Activated CD4-positive, alpha-beta T cell treated with anti-CD3 and anti-CD28 coated beads, Interleukin-2, amount 50 U/mL, for 4 hours (primary cell): ENCODE measurements at places on chromosomes 3 and 15.

DNA sequence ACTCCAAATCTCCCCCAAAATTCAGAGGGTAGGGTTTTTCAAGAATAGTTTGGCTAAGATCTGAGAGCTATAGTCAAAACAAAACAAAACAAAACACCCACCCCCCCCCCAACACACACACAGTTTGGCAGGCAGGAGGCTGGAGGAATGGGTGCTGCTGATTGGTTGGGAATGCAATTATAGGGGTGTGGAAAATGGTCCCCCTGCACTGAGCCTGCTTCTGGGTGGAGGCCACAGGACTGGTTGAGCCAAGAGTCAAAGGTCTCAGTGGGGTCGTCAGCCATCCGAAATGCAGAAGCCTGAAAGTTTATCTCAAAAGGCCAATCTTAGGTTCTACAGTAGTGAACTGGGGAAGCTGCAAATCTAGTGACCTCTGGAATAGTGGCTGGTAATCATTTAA is 2.5 kb upstream of the HACD2 start:
- DNase-seq: no peak

DNA sequence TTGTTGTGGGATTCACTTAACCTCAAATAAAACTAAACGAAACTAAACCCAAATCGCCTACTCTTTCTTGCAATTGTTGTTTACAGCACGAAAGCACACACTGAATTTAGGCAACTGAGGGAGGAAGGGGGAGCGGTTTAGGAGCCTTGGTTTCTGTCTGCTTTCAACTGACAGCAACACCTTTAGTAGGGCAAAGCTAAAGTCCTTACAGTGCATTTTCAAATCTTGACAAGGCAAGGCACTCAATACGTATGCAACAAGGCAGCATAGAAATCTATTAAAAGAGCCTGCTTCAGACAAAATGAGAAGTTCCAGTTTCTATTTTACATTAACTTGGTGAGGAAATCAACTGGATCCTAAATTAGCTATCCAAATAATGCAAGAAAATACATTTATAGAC is 174.6 kb downstream of the CHST2 start:
- no peak for DNase-seq

DNA sequence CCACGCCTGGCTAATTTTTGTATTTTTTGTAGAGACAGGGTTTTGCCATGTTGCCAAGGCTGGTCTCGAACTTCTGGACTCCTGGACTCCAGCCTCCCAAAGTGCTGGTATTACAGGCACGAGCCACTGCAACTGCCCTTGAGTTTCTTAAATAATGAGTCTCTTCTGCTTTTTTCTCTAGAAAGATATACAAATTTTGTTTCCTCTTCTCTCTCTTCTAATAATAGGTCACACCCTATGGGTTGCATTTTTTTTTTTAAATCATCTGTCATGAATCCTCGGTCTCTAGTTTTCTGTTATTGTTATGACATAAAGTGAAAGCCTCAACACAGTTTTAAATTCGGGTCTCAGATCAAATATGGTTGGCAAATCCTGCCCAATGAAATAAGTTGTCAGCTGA is 111.2 kb downstream of the IL12A start:
- no peak for DNase-seq

DNA sequence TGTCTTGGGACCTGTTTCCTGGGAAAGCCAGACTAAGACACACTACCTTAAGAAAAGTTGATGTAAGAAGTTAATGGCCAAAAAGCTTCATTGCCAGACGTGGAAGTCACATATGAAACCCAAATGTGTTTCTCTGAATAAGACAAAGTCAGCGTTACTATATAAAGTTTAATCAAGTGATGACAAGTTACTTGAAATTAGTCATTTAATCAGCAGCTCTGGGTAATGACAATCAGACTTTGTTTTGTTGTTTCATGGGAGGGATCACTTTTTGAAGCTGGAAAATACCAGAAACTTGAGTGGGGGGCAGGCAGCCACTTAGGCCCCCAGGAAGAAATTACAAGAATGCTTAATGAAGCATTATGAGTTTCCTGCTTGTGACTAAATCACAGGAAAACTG is 218.6 kb downstream of the PTPRG start:
- no peak for DNase-seq

GRCh38 chr3:191303596-191303995 is 25.6 kb upstream of the CCDC50 start:
- no peak for DNase-seq

DNA sequence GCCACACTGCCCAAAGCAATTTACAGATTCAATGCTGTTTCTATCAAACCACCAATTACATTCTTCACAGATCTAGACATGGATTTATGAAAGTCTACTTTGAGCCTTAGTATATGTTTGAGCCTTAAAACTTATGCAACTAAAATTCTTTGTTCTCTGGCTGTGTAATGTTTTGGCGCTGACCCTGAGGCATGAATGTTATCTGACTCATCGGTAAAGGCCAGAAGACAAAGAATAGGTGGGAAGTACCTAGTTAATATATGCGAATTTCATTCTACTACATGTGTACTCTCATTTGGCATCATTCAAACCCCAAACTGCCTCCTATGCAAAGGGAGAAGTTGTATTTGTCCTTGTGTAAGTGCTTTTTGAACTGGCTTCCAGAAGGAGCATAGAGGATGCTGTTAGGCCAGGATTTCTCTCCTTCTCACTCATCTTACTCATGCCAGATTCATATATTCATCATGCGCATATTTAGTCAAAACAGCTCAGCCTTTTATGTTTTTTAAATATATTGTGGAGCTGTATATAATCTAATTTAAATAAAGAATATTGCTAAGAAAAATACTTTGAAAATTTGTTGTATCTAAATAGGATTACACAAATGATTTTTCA is 204.2 kb downstream of the NFKBIZ start:
- DNase-seq: no peak

DNA sequence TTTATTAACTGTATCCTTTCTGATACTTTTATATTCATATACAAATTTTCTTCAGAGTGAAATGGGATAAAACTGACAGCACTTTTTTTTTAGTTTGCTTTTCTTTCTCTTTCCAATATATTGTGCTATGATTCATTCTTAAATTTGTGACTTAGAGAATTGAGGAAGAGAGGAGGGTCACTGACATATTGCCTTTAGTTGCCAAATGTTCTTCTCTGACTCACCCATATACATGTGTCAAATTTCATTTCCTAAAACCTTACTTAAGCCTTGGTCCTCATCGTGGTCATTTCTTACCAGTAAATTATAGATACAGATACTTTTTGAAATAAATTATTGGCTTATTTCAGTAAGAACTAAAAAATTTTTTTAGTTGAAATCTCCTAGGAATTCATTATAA is 53.9 kb downstream of the CLASP2 start:
- DNase-seq: no peak

GRCh38 chr3:172625404-172625803 is 85.5 kb downstream of the NCEH1 start:
- DNase-seq: no peak
